ENCODE measurements at places on chromosomes 7 and 10.

DNA sequence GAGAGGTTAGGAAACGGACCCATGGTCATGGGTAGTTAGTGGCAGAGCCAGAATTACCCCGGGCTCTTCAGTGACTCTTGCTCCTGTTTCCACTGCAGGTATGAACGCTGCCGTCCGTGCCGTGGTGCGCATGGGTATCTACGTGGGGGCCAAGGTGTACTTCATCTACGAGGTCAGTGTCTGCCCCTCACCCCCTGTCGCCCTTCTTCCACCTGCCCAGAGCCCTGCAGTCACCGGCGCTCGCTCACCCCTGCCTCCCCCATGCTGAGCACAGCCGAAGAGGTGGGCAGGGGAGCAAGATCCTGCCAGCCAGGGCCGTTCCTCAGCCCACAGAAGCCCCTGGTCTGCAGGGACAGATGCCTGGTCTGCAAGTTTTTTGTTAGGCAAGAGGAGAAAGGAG is 14.9 kb downstream of the PFKP start:
- DNase-seq = no peak

GRCh38 chr10:33680036-33680435 is 345.6 kb upstream of the NRP1 start:
- no peak for DNase-seq

GRCh38 chr7:85290269-85290668 is 103.4 kb upstream of the SEMA3D start:
- no peak for DNase-seq

GRCh38 chr10:31803606-31804351 is 124.9 kb downstream of the ARHGAP12 start:
- DNase-seq = peak; percentile 69

GRCh38 chr10:77339166-77339565 is 298.4 kb downstream of the KCNMA1 start:
- DNase-seq = no peak

GRCh38 chr7:26441002-26441521 is 149.4 kb downstream of the SNX10 start:
- DNase-seq = no peak

DNA sequence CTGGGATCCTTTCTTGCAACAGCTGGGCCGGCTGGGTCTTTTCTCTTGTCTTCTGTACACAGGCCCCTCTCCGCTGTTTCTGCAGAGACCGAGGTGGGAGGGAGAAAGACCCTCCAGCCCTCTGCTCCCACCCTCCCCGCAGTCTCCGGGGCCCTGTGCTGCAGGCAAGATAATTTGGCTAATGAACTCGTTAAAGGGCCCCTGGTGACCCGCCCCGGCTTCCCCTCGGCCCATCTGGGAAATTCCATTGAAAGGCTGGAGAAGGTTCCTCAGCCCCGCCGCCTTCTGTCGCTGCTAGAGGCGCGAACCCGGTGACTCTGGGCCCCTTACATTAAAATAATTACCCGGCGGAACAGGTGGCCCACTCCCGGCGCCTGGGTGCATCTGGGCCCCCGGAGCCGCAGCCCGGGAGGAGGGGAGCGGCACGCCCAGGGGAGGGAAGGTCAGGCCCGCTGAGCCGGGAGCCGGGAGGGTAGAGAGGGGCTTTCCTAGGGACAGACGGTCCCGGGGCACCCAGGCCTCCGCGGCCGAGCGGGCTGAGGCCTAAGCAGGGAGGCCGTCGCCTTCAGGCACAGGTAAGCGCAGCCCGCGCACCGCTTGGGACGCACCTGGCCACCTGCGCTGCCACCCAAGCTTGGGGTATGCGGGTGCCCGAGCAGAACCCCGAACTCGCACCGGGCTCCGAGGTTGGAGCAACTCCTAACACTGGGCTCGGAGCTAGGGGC is 7.3 kb upstream of the MNX1 start:
- no peak for DNase-seq
